Mammary epithelial cell (primary cell): ENCODE measurements at places on chromosomes 4 and X. TPM values are rescaled to one million over a fixed set of nuclear protein-coding genes. Genes with fewer than 3 reads are reported as not detected.

DNA sequence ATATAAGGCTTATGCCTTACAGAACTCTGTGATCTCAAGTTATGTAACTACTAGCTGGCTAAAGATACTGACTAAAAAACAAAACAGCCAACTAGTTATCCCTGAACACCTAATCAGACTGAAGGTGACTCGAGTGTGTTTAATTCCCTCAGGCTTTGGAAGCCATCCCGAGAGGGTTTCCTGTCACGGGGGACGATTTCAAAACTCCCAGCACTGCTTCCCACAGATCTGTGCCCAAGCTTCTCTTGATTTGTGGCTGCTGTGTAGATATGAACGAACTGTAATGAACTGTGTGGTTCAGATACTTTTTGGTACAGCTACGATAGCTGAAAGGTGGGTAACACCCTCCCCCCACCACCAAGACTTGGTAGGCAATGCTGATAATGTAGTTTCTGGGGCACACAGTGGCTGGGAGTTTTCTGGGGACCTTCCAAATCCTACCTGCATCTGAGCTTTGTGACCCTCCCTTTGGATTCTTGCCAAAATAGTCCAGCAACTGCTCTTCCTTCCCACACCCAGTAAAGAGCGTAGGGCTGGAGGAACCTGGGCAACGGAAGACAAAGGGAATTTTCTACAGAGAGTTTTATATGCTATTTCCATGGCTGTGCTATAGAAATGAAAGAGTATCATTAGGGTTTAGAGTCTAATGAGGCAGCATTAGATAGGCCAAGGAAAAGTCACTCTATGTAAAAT lies 148.8 kb downstream of the MGST2 start:
- peak; percentile 33 for DNase-seq

DNA sequence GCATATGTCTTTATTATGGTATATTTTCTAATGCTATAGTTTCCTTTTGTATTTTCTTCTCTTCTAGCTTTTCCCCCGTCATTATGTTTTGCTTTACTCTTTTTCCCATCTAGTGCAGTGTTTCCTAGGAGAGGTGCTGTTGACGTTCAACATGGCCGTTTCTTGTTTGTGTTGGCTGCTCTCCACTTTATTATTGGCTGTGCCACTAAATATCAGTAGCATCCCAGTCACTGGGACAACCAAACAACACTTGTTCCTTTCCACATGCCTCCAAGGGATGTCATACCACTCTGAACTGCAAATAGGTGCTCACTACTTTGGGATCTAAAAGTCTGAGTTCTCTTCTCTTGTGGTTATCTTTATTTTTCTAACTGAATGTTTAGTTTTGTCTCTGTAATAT lies 26.5 kb downstream of the GBA3 start:
- DNase-seq: no peak

- DNase-seq: no peak
These were observed 6.5 kb upstream of the PRDX4 start for GRCh38 chrX:23660766-23661132.

GRCh38 chr4:110609044-110609750 lies 13.7 kb downstream of the PITX2 start:
- no peak for DNase-seq

DNA sequence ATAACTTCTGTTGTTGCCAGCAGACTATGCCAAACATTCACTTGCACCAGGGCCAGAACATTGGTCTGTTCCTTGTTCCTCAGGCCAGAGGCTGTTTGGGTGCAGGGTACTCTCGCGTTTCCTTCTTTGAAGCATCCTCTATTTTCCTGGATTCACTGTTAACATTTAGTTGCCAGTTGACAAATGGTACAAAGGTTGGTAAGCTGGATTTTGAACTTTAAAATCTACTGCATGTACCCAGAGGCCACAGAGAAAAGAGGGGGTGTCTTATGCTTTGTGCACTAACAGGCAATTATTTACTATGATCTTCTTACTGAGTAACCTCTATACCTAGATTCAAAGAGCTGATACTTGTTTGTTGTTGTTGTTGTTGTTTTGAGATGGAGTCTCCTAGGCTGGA lies 12.8 kb upstream of the SAT1 start:
- DNase-seq: no peak

DNA sequence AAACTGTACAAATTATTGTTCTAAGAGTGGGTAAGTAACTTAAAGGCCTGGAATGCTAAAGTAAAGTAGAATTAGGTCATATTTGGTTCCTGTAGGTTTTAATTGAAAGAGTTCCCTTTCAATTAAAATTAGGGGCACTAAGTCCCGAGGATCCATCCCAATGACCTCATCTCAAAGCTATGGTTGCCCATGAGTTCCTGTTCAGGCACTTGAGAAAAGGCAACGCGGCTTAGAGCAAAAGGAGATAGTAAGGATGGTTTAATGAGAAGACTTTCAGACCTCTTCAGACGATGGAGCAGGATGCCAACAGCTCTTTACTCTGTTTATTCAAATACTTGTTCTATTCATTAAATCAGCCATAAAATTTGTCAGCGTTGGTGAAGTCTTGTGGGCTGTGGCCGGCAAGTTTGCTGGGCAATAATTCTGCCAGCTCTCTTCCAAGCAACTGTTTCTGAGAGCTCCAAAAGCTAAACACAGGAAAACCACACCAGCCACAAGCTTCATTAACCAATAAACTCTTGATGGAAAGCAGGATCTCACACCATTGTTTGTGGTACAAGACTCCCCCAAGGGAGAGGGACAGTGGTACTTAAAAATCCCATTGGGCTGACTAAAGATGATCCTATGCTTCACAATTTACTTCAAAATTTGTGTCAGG lies 167.4 kb downstream of the COL4A6 start:
- peak; percentile 46 for DNase-seq

GRCh38 chr4:54525602-54526001 lies 132.2 kb upstream of the KIT start:
- peak; percentile 88 for DNase-seq

- DNase-seq: no peak
These were observed 223.0 kb downstream of the MID1 start for GRCh38 chrX:10397349-10397748.

- no peak for DNase-seq
These were observed 162.7 kb downstream of the PPP3CA start for GRCh38 chr4:101184668-101185067.

- DNase-seq: no peak
These were observed 27.5 kb upstream of the CBR4 start for GRCh38 chr4:169037506-169037905.

- DNase-seq: peak; percentile 55
These were observed 14.4 kb upstream of the RAB40A start for GRCh38 chrX:103533511-103534216.

GRCh38 chrX:41561045-41561444 lies 113.9 kb downstream of the NYX start:
- DNase-seq: peak; percentile 77

DNA sequence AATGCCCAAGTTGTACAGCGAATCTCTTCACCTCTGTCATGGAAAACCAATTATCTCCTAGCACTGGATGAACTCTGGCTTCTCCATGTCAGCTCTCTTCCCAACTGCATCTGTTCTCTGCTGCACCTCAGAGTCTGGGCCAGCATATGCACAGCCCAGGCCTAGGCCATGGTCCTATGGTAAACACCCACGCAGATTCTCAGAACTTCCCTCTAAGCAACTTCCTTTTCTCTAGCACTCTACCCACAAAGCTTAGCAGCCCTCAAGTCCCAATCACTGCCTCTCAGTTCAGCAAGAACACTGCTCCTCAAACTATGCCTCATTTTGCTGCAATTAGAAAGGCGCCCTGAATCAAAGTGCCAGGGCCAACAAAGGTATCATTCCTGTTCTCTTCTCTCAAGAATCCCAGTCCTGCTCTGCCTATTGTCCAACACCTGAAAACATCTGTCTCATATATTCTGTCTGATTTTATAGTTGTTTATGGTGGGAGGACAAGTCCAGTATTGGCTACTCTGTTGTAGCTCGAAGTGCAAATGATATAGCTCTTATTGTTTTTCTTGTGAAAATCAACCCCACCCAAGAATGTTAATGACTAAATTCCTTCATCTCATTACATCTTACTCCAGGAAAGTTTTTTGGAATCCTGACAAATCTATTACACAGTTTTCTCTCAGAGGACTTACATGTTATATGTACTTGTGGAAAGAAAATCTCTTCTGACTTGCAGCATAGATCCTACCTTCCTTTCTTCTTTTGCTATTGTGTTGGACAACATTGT lies 85.4 kb downstream of the DCHS2 start:
- no peak for DNase-seq

GRCh38 chr4:3656416-3657356 lies 109.5 kb upstream of the ADRA2C start:
- DNase-seq: no peak

- no peak for DNase-seq
These were observed 234.2 kb downstream of the FRAS1 start for GRCh38 chr4:78291277-78291676.

- DNase-seq: peak; percentile 25
These were observed 674 bp downstream of the SEC24B start for GRCh38 chr4:109434007-109434971.

FAM184B gene
- 5.5 TPM for total RNA-seq

SLC26A1 gene
- total RNA-seq: not detected in 2 replicates

SFRP2 gene
- total RNA-seq: not detected

HTR2C gene
- not detected in 2 replicates for total RNA-seq

WDFY3 gene
- total RNA-seq: 72.9 and 90.7 TPM in 2 replicates

FMR1 gene
- 34.9 and 36.3 TPM in 2 replicates for total RNA-seq
